ENCODE measurements at places on chromosomes 13 and 19.
A peak's percentile ranks its signal among the peaks of the same experiment; 100 is the strongest.

GRCh38 chr13:27274631-27275030 is 4.0 kb downstream of the RASL11A start:
- DNase-seq: no peak

- DNase-seq: peak; percentile 53
These were observed 50.6 kb downstream of the CELF5 start for GRCh38 chr19:3274942-3275582.

DNA sequence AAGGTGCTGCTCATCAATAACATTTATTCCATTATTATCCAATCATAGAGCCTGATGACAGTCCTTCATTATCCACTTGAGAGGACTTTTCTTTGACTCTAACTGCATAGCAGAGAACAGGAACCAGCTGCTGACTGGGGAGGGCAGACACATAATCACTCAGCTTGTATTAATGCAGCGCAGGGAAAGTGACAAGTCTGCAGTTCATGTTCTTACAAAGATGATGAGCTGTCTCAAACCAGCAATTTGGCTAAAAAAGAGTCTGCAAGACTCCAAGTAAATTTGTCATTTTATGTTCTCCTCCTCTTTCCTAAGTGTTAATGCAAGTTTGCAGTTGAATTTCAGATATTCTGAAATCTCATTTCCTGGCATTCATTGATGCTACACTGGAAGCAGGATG is 40.0 kb upstream of the CBY2 start:
- no peak for DNase-seq

DNA sequence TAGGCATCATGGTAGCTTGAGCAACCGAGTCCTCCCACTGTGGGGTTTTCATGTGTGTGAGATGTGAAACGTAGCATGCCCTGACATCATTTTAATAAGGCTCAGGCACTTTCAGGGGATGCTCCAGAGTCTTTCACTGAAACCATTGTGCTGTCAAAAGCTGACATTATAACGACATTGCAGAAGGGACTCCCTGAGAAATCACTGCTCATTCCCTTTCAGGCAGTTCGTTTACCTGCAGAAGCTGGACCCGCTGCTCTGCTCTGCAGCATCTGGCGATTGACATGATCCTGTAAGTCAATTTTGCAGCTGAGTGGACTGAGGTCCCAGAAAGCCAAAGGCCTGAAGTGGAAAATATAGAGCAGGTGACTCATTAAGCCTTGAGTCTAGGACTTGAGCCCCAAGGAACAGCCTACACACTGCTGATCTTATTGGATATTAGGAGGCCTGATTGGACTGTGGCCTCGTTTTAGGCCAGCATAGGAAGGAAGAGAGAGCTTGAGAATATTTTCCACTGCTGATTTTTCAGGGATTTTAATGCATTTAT is 54.0 kb upstream of the CNMD start:
- no peak for DNase-seq

DNA sequence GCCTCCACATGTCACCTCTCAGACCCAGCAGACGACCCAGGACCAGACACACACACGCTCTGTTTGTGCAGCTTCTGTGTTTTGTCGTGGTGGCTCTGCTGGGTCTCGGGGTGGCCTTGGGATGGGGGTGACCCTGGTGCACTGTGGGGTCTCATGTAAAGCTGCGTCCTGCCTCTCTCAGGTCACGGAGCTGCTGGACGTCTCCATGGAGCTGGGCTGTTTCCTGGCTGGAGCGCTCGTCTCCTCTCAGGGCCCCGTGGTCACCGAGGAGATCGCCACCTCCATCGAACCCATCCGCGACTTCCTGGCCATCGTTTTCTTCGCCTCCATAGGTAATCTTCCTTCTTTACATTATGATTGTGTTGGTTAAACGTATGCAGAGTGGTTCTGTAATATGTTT is 45.4 kb upstream of the TFDP1 start:
- no peak for DNase-seq

GRCh38 chr13:101965096-101965495 is 436.8 kb downstream of the FGF14 start:
- no peak for DNase-seq

DNA sequence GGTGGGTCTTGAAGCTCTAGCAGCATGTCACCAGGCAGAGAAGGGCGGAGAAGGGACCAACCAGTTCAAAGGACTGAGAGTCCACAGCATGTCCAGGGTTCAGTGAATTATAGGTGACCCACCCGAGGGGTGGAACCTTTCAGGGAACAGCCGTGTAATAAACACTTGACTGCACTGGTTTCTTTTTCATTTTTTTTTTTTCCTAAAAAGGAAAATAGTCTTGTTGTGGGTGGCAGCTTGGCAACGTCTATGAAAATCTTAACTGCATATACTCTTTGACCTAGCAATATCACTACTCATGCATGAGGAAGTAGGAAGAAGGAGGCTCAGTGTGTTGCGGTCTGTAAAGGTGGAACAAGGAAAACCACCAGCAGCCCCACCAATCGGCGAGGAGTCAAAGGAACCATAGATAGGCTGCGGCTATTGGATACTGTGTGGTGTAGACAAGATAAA is 13.0 kb upstream of the MYH14 start:
- DNase-seq: no peak

GRCh38 chr13:104683789-104684188 is 1617.6 kb upstream of the SLC10A2 start:
- no peak for DNase-seq

GRCh38 chr19:1760020-1760419 is 6.7 kb downstream of the ONECUT3 start:
- DNase-seq: no peak

Data from H4 (cell line).